ENCODE measurements at places on chromosomes 1 and 21.

DNA sequence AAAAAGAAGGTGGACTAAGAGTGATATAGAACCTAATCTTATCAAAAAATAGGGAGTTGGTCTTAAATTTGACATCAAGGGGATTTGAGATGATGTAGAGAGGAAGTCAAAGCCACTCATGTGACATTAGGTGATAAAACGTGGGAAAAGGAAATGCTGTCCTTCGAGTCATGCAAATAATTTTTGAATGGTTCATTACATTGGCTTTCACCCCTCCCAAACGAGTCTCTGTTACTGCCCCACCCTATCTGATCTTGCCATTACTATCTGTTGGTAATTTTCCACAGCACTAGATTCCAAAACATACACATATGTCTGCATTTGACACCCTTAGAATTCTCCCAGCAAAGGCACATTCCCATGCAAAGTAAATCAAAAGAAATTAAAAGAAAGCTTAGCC is 531.1 kb upstream of the ADAMTS5 start:
- peak; percentile 1 for DNase-seq

DNA sequence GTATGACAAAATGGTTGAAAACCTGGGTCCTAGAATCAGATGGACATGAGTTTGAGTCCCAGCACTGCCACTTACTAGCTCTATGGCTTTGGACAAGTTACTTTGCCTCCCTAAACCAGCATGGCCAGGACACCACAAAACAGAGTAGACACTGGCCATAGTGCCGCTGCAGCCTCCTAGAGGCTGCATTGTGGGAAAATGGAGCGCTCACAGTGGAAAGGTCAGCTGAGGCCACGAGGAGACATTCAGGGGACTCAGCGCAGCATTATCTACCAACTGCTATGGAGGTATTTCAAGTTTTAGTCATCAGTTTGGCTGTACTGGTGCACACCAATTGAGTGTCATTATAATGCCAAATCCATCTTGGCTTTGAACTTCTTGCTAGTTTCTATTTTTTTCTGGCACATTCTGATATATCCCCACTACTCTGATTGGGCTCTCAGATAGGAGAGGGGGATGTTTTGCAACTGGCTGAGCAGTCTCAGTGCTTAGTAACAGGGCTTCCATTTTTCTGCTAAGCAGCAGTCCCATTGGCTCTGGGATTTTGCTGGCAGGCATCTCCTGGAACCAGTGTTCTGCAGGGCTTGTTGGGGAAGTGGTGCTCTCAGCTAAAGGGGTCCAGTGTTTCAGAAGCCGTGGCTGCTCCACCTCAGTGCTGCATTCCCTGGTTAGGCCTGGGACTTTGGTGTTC is 16.2 kb downstream of the NT5C1A start:
- DNase-seq = no peak

DNA sequence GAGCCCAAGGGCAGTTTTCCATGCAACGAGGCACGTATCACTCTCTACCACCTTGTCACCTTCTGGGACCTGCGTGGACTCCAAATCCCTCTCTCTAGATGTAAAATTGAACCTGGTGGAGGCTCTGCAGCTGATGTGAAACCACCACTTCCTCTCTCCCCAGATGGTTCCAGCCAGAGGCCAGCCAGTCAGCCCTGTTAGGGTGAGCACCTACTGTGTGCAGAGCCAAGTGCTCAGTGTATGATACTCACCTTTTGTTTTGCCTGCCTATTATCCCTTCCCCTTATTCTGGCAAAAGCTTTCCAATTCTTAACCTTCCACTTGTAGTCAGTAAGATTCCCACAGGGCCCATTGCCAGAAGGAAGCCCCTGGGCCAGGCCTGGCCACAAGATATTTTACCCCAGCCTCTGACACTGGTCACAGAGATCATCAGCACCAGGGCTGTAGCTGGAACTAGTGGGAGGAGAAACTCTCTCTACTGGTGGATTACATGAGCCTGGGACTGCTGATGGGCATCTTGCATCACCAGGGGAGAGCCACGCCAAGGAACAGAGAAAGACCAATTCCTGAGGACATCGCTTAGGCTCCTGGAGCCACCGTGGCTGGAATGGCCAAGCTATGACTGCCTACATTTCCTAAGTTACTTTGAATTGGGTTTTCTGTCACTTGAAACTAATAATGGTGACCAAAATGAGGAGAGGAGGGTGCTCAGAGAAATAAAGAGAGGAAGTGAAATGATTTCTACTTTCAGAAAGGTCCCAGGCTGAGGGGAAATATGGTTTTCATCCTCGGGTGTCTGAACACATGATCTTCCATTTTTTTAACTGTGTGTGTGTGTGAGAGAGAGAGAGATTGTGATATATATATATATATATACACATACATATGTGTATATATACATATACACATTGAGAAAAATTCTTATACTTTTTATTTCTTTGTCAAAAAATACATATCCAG is 26.6 kb upstream of the RD3 start:
- no peak for DNase-seq

GRCh38 chr1:117173691-117174090 is 37.0 kb downstream of the VTCN1 start:
- DNase-seq = no peak

- no peak for DNase-seq
These were observed 169.9 kb upstream of the ST6GALNAC5 start for GRCh38 chr1:76697361-76697760.

GRCh38 chr1:26220199-26220912 is 13.6 kb upstream of the CEP85 start:
- DNase-seq = no peak

DNA sequence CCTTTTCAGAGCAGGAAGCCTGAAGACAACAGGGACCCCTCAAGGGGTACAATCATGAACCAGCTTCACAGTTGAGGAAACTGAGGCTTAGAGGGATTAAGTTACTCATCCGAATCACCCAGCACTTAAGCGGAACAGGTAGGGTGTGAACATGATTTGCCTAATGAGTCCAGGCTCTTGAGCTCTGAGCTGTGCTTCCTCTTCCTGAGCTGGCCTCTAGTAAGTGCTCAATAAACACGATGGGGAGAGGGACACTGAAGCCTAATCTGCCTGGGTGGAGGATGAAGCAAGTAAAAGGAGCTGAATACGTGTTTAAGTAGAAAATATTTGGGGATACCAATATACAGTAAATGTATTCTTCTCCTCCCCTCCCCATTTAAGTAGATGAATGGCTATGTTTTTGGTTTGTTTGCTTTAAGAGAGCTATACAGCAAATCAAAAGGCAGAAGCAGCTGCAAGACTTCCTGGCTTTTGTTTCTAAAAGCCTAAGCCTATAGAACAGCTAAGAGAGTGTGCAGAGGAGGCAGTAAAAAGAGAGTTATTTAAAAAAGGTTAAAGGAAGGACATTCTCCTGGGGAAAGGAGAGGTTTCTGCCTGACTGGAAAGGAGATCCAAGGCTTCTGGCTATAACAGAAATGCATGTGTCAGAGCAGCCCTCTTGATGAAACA is 20.5 kb downstream of the STPG1 start:
- no peak for DNase-seq

GRCh38 chr1:13687151-13687715 is 12.8 kb upstream of the PRDM2 start:
- no peak for DNase-seq

DNA sequence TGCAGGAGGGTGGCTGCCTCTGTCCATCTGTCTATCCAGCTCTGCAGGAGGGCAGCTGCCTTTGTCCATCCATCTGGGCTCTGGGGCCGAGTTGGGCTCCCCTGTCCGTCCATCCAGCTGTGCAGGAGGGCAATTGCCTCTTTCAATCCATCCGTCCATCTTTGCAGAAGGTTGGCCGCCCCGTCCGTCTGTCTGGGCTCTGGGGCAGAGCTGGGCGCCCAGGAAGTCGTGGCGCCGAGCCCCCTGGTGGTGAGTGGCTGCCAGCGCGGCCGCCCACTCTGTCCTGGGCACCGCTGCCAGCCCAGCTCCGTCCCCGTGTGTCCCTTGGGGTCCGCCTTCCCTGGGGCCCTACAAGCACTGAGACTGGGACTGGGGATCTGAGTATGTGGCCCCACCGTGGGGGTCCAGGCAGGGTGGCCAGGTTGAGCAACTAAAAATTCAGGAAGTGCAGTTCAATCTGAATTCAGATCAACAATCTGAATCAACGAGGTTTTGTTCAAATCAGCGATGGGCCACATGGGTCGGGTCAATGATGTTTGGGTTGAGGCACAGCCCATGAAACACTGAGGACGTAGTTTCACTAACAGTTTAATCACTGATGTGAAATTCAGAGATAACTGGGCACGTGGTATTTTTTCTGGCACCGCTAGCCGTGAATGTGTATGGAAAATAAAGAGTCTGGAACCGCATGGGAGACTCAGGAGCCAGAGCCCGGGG is 99.1 kb upstream of the ACTRT2 start:
- DNase-seq = no peak

DNA sequence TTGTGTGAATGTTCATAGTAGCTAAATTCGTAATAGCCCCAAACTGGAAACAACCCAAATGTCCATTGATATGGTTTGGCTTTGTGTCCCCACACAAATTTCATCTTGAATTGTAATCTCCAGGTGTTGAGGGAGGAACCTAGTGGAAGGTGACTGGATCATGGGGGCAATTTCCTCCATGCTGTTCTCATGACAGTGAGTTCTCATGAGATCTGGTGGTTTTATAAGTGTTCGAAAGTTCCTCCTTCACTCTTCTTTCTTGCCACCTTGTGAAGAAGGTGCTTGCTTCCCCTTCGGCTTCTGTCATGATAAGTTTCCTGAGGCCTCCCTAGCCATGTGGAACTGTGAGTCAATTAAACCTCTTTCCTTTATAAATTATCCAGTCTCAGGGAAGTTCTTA is 11.3 kb downstream of the UBE2G2 start:
- DNase-seq = no peak

DNA sequence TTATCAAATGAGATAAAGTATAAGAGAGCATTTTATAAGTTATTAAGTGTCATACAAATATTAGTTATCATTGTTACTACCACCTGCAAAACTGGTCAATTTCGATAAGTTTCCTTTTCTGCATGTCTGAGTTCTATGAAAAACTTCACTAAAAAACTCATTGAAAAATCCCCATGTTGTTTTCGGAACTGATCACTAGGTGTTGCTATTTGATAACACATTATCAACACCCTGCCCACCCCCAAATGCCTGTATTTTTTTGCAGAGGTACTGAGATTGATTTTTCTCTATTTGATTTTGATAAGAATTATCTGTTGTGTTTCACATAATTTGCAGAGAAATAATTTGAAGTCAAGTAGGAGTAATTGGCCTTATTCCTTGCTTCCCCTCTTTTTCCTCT is 22.1 kb upstream of the DISP1 start:
- peak; percentile 32 for DNase-seq

DNA sequence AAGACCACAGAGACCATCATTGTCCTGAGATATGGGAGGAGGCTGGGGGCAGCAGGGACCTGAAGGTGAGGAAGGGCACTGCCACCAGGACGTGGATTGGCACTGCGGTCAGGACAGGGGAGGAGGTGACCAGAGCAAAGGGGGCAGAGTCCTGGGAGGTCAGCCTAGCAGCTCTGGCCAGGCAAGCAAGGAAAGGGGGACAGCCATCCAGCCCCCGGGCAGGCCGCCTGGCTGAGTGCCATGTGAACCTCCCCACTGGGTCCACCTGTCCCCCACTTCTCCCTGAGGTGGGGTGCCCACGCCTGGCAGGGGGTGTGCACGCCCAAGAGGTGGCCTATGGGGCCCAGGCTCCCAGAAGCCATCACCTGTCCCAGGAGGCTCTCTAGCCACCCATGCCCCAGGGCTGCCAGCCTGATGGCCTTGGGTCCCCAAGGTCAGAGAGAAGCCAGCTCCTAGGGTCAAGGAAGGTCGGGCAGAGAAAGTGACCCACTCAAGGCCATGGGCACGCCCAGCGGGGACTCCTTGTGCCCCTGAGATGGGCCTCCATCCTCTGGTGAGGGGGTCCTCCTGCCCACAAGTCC is 17.6 kb upstream of the PTTG1IP start:
- DNase-seq = no peak

DNA sequence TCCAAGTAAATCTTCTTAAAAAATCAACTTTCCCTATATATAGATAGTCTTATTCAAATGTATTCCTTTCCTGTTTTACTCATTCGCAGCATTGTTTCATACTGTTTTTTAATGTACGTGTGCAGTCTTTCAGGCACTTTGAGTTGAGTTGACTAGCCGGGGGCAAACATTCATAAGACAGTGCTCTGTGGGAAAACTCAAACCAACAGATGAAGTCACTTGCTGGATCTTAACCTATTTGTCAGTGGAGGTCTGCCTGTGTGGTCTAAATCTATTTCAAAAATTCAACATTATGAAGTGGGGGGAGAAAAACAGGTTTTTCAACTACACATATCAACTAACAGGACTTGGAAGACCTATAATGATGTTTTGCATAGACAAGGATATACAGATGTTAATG is 6.2 kb downstream of the HSD11B1 start:
- no peak for DNase-seq

DNA sequence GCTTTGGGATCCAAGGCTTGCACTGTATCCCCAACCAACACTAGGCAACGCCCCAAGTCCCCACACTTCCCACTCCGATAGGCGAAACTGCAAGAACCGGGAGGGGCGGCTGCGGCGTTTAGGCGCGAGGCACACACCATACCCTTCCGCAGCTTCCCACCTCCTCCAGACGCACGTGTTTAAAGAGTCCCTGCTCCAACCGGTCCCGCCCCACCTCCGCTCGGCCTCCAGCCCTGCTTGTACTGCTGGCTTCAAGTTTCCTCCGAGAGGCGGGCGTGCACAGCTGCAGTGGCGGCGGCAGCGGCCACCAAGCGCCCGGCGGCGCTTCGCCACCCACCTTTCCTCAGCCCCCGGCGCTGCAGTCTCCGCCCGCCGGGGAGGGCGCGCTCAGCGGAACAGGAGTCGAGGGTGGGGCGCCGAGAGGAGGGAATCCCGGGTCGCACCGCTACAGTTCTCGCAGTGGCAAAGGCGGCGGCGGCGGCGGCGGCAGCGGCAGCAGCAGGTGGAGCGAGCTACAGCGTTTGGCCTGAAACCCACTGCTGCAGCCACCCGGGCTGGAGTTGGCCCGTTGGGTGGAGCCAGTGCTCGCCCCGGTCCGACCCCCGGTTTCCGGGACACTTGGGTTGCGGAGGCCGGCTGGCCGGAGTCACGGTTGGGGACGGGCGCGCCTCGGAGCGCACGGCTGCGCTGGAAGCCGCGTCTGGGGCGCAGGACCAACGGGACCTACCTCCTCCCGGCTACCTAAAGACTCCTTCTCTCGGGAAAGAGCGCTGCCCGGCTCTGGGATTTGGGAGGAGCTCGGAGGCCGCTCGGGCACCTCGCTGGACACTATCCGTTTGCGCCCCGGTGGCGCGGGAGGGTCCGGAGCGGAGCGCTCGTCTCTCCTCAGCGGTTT is at the start of gene CNIH3:
CNIH3 (plus strand) TSS at position 457 of the 895 bp plus-strand sequence. CDS start 858 bp downstream, outside the sequence.
- no peak for DNase-seq

DNA sequence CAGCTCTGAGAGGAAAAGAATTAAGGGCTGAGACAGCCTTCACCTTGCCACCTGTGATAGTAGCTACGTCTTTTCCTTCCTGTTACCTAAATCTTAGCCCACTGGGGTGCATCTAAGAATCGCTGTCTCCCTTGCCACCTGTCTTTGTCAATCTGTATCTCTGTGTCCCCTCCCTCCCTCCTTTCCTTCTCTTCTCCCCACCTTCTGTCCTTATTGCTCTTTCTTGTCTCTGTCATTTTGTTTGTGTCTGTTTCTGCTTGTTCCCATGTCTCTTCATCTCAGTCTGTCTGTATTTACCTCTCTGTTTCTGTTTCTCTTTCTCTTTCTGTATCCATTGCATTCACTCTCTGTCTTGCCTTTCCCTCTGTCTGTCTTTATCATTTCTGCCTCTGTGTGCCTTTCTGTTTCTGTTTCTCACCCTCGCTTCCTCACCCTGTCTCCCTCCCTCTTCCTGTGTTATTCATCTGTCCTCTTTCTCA is 30.2 kb downstream of the SLC22A15 start:
- no peak for DNase-seq

Data from RKO (cell line).